Fibroblast of the aortic adventitia (primary cell): ENCODE measurements at places on chromosomes 13 and 19. TPM values are rescaled to one million over a fixed set of nuclear protein-coding genes. Genes with fewer than 3 reads are reported as not detected.

DNA sequence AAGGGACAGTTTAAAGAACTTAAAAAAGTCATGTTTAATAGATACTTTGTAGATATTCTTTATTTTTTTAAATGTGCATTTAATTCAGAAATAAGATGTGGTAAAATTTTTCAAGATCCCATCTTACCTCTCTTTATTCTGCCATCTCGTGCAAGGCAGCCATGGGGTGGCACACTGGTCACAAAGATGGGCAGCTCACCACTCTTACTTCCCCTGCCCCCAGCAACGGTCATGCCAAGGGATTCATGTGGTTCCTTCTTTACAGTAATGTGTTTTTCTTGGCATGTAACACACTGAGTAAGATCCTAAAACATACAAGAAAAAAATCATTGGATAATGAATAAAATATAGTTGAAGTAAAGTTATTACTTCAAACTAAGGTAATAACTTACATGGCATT, 64.2 kb downstream of the LNX2 start:
- DNase-seq = peak; percentile 84

DNA sequence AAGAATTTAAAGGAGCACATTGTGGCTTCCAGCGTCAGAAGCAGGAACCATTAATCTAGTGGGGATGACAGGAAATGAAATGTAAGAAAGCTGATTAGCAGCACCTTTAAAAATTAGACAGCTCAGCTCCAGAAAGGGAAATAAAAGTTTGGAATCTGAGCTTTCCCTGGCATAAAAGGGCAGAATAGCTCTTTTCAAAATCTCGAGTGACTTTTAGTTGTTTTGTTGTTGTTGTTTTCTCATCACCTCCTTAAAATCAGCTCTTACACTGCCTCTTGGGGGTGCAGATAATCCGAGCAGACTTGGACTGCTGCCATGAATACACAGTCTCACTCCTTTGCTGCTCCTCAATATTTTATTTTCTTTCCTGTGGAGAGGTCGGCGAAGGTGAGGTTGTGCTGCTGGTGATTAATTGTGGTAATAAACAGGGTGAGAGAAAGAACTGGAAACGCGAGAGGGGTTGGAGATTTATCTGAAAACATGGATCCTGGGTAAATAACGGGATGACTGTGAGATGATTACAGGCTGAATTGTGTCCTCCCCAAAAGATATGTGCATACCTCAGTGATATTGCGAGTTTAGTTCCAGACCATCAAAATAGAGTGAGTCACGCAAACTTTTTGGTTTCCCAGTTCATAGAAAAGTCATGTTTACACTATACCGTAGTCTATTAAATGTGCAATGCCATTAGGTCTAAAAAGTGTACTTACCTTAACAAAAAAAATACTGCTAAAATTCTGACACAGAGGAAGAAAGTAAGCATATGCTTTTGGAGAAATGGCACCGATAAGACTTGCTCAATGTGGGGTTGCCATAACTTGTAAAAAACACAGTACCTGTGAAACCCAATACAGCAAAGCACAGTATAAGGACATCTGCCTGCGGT, 787.7 kb downstream of the UQCRFS1 start:
- DNase-seq = peak; percentile 80

DNA sequence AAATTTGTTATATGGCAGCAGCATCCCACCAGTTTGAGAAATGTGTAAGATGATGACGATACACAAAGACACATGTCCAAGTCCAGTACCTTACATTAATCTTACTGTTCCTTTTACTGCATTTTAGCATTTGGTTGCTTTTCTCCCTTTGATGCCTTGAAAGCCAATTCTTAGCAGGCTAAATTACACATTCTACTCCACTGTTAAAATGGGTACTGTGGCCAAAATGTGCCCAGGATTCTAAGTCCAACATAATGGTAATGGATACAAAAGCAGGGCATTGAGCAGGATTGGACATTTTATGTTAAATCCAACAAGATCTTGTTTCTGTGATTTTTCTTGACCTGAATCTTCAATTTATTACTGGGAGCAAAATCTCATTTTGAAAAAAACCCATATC, 52.8 kb upstream of the RAP2A start:
- no peak for DNase-seq

GRCh38 chr13:93173654-93174053, 53.0 kb upstream of the GPC6 start:
- no peak for DNase-seq

Gene PROZ
- not detected in 2 replicates for total RNA-seq

Gene ZNF606
- 17.9 and 33.8 TPM in 2 replicates for total RNA-seq
